ENCODE measurements at places on chromosomes 12 and 14. TPM values are rescaled to one million over a fixed set of nuclear protein-coding genes. Genes with fewer than 3 reads are reported as not detected.

- peaks cover 13% of the 10 kb centered on the region for H3K27me3 ChIP-seq
- H3K4me1 ChIP-seq = peaks cover 36% of the 10 kb centered on the region
- no peak for DNase-seq
These were observed 173.4 kb upstream of the ATP2B1 start for GRCh38 chr12:89882050-89882449.

DNA sequence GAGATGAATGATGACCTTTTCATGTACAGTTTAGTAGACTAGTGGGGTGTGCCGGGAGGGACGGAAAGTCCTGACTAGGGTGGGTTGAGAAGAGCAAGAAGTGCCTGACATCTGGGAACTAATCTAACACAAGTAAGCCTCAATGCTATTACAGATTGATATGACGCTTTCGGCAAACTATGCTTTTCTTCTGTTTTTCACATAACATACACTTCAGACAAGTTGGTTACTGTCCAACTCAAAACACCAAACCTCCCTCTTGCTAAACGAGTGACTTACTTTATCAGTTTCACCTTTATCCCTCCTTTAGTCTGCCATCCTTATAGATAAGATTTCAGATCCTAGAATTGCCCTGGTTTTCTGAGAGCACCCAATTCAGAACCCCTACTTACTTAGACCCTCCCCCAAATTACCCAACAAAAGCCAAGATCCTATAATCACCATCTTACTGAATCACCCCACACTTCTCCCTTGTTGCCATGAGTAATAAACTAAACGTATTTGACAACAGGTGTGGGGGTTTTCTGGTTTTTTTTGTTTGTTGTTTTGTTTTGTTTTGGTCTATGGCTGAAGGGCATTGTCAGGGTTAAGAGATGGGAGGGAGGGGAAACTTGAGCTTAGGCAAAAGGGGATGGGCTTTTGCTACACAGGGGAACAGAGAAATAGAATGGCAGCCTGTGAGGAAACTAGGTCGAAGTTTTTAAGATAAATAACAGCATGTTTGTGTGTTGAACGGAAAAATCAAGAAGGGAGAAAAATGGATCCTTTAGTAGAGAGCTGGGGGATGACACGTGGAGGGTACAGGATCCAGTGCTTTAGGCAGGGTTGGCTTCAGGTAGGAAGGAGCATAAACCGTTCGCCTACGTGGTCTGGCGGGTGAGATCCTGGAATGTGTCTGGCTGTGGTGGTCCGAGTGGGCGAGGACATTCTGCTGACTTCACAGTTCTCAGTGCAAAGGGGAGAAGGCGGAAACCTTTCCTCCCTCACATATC, 6.1 kb upstream of the PSMA3 start:
- no peak for DNase-seq
- peaks cover 16% of the 10 kb centered on the region for H3K4me1 ChIP-seq
- H3K4me3 ChIP-seq = no peak overlapping the region
- H3K27me3 ChIP-seq = no peaks in the 10 kb centered on the region
- H3K27ac ChIP-seq = no peak overlapping the region
- H3K36me3 ChIP-seq = peaks cover 6% of the 10 kb centered on the region

DNA sequence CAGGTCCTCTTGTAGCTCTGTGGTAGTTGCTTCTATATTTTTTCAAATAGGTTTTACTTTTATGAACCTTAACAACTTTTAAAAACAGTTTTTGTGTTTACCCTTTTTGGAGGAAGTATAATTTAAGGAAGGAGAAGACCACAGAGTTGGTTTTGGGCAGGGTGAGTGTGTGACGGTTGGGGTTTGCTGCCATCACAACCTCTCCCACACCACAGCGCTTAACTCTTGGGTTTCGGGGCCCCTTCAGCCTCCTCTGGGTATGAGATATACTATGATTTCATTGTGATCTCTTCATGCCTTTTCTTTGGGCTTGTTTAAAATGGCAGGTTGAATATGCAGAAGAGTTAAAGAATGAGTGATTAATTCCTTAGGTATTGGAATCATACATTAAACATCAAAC, 228.7 kb upstream of the CRY1 start:
- peaks cover 58% of the 10 kb centered on the region for H3K4me1 ChIP-seq
- peak; percentile 47 for DNase-seq
- H3K36me3 ChIP-seq = no peaks in the 10 kb centered on the region
- peaks cover 2% of the 10 kb centered on the region for H3K27me3 ChIP-seq
- H3K27ac ChIP-seq = peak overlapping the region; percentile 94
- peak overlapping the region; percentile 86 for H3K4me3 ChIP-seq

- no peaks in the 10 kb centered on the region for H3K36me3 ChIP-seq
- H3K27ac ChIP-seq = no peak overlapping the region
- no peak overlapping the region for H3K4me3 ChIP-seq
- H3K27me3 ChIP-seq = peaks cover 2% of the 10 kb centered on the region
- no peaks in the 10 kb centered on the region for H3K4me1 ChIP-seq
These were observed 14.2 kb upstream of the SLC24A4 start for GRCh38 chr14:92308716-92309115.

DNA sequence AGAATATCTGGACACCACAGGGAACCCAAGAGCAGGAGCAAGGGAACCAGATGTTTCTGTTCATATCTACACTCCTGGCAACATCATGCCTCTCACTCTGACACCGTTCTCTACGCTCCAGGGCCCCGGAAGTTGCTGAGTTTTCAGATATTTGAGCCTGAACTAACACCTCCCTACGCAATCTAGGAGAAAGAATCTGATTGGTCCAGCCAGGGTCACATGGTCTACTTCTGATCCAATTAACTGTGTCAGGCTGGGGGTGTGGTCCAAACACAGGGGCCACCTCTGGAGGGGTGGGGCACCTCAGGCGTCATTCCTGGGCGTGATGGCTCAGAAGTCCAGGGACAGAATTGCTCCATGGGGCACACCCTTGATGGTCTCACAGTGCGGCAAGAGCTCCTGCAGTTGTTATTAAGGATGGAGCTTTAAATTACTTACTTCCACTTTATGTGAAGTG, 165.5 kb downstream of the PTPN11 start:
- no peak overlapping the region for H3K4me3 ChIP-seq
- no peaks in the 10 kb centered on the region for H3K36me3 ChIP-seq
- H3K27me3 ChIP-seq = peaks cover 5% of the 10 kb centered on the region

The LRRK2 gene
- not detected for total RNA-seq

The MANSC1 gene
- 1.6 TPM for total RNA-seq

Measured in activated T-helper 2 cell treated with anti-CD3 and anti-CD28 coated beads, Interferon-gamma antibody, Interleukin-2, Interleukin-4, amounts not matched to agents 10 μg/mL and 5 μg/mL and 100 μg/mL, durations not matched to agents 14 hours and 24 hours and 36 hours (primary cell).